ENCODE measurements at places on chromosomes 2 and 18. TPM values are rescaled to one million over a fixed set of nuclear protein-coding genes. Genes with fewer than 3 reads are reported as not detected.

DNA sequence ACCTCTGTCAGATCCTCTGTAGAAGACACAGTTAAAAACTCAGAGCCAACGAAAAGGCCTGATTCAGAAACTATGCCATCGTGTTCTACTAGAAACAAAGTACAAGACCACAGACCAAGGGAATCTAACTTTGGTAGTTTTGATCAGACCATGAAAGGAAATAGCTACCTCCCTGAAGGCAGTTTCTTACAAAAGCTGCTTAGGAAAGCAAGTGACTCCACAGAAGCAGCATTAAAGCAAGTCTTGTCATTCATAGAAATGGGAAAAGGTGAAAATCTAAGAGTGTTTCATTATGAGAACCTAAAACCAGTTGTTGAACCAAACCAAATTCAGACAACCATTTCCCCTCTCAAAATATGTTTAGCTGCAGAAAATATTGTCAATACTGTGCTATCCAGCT lies 58.2 kb downstream of the FSIP2 start:
- DNase-seq, result no peak

GRCh38 chr2:241064802-241065354 lies 37.2 kb downstream of the MTERF4 start:
- no peak for DNase-seq

- DNase-seq, result no peak
Observed at GRCh38 chr2:127864877-127865276, 6.9 kb upstream of the POLR2D start.

- DNase-seq, result no peak
Observed at GRCh38 chr2:173866874-173867618, 98.1 kb downstream of the SP3 start.

The POTEE gene
- total RNA-seq, result 0.40 TPM

DNA sequence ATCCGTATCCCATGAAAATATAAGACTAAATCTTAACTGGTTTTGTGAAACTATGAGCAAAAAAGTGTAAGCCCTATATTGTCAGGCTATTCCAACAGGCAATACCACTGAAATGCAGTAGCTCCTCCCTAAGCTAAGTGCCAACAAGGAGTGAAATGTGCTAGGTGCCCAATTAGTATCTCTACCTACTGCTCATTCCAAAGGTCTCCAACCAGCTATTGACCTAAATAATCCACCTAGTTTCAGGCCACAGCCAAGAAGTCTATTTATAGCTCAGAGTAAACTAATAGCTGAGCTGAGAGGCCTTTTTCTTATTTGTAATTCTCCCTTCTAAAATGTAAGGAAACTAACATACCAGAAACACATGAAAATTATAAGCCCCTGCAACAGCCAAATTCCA lies 482.2 kb downstream of the DCC start:
- DNase-seq, result no peak

DNA sequence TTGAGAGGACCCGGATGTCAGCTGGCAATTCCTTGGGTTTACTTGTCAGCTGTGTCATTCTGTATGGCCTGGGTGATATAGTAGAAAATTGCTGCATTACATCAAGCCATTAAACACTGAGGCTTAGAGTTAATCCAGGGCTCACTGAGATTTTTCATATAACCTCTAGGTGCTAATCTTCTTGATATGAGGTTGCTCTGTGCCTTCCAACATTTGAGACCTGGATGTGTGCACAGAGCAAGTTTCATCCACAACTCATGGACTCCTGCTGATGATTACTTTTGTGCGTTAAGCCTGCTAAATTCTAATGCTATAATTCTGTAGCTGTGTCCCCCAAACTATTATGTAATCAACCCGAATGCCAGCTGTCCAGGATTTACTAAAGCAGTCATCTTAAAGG lies 178.4 kb upstream of the CDH20 start:
- DNase-seq, result no peak

The ALKAL2 gene
- total RNA-seq, result 7.8 TPM

GRCh38 chr2:86562485-86562921 lies 740 bp downstream of the CHMP3 start:
- no peak for DNase-seq

DNA sequence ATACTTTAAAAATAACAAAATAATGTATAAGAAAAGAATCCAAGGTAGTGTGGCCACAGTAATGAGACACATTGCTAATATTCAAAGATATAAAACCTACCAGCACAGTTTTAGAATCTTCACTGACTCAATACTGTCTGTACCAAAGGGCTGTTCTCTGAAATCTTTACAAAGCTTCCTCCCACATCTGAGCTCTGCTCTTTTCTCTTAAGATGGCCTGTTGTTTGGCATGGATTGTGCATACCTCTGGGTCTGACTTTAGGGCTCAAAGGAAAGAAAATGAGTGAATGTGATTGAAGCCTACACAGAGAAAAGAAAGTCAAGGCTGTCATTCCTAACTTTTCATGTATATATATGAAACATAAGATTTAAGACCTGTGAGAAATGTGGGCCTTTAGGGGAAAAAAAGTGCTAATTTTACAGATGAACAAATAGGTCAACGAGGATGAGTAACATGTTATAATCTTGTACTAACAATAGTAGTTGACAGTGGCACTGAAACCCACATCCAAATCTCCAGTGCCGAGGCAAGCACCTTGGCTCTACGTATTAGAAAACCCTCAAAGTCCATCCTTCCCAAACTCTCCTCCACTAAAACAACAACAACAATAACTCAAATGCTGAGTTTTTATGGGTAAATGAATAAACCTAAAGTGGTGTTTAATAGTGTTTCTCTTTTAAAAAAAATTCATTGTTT lies 114.2 kb downstream of the ZNF521 start:
- no peak for DNase-seq

GRCh38 chr18:34999756-35000289 lies 41.4 kb upstream of the MAPRE2 start:
- DNase-seq, result no peak

The EFHD1 gene
- 6.9 TPM for total RNA-seq

DNA sequence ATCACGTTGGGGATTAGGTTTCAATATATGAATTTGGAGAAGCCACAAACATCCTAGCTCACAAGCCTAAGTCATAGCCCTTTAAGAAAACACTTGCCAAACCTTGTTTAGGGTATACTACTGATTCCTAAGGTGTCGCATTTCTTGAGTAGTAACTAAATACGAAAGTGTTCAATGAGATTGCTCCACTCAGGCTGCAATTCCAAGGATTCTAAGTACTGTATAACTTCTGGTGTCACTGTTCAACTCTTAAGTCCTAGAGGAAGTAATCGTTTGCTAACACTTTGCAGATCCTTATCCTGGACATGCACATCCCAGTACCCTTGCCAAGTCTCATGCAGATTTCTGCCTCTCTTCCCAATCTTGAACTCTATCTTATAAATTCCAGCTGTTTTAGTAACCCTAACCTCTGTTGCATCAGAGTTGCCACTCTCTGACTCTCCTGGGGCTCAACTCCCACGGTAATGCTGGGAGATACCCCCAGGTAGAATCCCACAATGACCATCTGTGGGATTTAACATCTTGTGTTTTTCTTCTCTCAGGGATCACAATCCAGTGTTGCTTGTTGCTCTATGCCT lies 122.4 kb downstream of the HIBCH start:
- no peak for DNase-seq

DNA sequence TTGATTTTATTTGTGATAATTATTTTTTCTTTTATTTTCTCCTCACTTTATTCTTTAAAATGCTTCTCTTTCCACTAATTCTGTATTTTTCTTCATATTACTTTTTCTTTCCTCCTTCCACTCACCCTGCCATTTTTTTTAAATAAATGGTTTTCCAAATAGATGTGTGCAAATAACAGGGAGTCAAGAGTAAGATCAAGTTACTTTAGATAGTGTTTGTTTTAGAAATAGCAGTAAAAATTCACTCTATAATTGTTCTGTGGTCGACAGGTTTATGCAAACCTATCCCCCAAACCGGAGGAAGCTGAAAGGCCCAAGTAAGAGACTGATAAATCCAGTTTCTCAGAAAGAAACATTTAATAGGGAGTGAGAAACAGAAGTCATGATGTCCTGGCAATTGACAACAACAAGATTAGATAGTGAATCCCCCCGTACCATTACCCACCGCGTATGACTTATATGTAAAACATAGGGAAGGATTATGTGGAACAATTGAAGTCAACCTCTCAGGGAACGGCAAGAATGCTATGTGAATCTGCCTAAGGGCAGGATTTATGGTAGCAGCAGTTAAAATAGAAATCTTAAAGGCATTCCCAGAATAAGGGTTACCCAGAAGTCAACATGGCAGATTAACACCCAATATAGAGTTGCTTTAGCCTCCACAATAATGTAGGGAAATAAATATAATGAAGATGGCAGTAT lies 75.5 kb downstream of the KYNU start:
- no peak for DNase-seq

The TPO gene
- total RNA-seq, result 6,003 TPM

- no peak for DNase-seq
Observed at GRCh38 chr2:176917-177316, 86.9 kb downstream of the SH3YL1 start.

- DNase-seq, result no peak
Observed at GRCh38 chr2:192091476-192091875, 103.3 kb downstream of the TMEFF2 start.

DNA sequence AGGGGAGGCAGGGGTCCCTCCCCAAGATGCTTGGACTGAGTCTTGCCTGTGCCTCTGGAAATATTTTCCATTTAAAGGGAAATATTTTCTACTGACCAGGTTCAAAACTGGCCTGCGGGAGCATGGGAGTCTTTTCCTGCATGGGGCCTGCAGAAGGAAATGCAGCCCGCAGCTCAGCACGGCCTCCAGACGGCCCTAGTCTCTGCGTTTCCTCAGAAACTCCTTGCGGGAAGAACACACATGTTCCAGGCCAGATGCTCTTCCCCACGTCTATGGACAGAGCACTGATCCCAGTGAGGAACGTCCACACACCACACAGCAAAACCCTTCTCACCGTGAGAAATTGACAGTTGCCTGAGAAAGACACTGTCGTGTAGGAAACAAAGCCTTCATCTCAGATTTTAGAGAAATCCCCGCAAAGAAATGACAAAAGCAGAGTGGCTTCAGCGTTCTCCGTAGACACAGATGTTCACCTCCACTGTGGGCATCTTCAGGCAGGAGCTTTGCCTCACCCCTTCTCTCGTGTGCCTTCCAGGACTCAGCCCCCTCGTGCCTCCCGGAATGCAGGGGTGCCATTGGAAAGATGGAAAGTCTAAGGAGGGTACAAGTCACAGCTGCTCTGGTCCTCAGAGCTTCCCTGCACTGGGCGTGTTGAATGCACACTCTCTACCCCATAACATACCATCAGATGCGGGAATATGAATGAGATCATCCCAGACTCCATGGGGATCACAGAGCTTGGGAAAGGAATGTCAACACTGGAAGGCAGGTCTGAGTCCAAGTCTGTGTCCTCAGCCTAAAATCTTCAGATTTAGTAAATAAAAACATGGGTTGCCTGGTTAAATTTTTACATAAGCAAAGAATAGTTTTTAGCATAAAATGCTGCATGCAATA lies 438.7 kb upstream of the SALL3 start:
- no peak for DNase-seq

The OR6B2 gene
- not detected for total RNA-seq

The NEB gene
- 5.1 TPM for total RNA-seq

The TMEM169 gene
- 2.7 TPM for total RNA-seq

The UGT1A5 gene
- 0.94 TPM for total RNA-seq

The ELOA2 gene
- total RNA-seq, result not detected

The IL1RN gene
- 0.67 TPM for total RNA-seq

DNA sequence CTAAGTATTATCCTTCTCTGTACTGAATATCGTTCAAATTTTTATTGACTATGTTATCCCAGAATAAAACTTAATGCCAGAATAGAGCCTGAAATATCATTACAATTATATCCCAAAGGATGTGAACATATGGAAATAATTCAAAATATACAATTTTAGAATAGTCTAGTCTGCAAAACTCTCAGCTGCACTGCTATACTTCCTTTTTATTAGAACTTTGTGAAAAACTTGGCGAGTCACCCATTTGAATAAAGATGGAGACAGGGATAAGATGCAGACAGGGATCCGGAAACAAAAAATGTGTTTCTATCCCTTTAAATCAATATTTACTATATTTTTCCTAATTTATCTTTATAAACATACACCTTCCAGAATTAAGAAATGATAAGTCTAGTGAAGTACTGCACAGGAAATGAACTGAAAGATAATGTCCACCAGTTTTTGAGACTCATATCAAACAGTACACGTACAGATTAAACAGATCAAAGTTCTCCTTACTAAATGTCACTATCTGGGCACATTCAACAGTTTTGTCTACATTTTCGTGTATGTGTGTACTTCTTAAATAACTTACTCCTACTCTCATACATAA lies 107.8 kb downstream of the MEP1B start:
- no peak for DNase-seq

- no peak for DNase-seq
Observed at GRCh38 chr2:58047373-58047935, 848 bp downstream of the VRK2 start.

- no peak for DNase-seq
Observed at GRCh38 chr2:10269711-10270610, 32.7 kb upstream of the HPCAL1 start.

The SERPINB11 gene
- total RNA-seq, result not detected

DNA sequence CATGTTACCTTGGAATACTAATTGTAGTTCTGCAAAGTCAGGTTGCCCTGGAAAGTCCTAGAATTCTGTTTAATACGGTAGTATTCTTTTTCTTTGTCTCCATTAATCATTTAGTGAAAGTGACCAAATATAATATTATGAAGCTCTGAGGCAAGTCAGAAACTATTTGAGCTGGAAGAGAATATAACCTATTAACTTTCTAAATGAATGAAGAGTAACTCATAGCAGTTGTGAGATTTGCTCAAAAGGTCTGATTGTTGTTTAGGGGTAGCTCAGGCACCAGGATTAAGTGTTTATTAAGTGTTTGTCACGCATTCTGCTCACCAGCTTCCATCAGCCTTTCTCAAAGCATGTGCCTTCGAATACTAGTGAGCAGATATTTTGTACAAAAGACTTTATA lies 46.7 kb upstream of the SERPINE2 start:
- DNase-seq, result no peak

- peak; percentile 59 for DNase-seq
Observed at GRCh38 chr2:222318712-222319585, 20.2 kb upstream of the PAX3 start.

- DNase-seq, result no peak
Observed at GRCh38 chr2:130371723-130372054, 15.8 kb downstream of the PTPN18 start.

DNA sequence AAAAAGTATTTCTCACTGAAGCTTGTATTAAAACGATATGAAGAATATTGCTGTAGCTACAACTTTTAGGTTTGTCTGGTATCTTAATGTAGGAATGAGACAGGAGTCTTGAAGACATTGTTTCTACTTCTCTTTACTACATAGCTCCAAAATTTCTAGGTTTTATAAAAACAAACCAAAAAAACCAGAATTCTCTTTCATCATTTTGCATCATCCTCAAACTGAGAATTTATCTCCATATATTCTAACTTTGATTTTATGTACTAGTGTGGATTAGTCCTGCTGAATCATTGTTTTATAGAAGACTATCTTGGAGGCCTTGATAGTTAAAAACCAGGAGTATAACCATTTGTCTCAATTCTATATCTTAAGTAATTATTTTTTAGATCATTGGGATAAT lies 100.2 kb downstream of the ICA1L start:
- DNase-seq, result no peak
